ENCODE measurements at places on chromosomes 2 and 18. TPM values are rescaled to one million over a fixed set of nuclear protein-coding genes. Genes with fewer than 3 reads are reported as not detected.
A peak's percentile ranks its signal among the peaks of the same experiment; 100 is the strongest.

REEP1 gene
- 0.20 TPM for total RNA-seq

TMEM198 gene
- total RNA-seq, result 4.5 TPM

KIF1A gene
- total RNA-seq, result not detected

DNA sequence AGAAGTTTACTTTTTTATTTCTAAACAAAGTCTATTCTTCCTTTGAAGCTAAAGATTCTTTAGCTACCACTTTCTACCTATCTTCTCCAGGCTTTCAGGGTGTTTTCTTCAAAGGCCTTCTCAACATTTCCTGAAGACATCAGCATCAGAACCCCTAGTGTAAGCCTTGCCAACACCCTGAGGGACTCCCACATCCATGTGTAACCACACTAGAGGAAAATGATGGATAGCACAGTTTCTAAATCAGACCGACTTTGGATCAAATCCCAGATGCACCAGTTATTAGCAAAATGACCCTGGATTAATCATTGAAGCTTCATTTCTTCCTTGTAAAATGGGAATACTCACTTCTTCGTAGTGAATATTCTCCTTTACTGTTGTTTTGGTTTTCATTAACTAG is 4.7 kb upstream of the TTN start:
- DNase-seq, result no peak

- peak; percentile 98 for DNase-seq
Measured at GRCh38 chr2:218230882-218231281, 13.9 kb downstream of the ARPC2 start.

GRCh38 chr2:198471291-198471690 is 666.9 kb downstream of the PLCL1 start:
- DNase-seq, result no peak
